GM12878 (cell line): ENCODE measurements at places on chromosomes 5 and 9. TPM values are rescaled to one million over a fixed set of nuclear protein-coding genes. Genes with fewer than 3 reads are reported as not detected.
A peak's percentile ranks its signal among the peaks of the same experiment; 100 is the strongest.

DNA sequence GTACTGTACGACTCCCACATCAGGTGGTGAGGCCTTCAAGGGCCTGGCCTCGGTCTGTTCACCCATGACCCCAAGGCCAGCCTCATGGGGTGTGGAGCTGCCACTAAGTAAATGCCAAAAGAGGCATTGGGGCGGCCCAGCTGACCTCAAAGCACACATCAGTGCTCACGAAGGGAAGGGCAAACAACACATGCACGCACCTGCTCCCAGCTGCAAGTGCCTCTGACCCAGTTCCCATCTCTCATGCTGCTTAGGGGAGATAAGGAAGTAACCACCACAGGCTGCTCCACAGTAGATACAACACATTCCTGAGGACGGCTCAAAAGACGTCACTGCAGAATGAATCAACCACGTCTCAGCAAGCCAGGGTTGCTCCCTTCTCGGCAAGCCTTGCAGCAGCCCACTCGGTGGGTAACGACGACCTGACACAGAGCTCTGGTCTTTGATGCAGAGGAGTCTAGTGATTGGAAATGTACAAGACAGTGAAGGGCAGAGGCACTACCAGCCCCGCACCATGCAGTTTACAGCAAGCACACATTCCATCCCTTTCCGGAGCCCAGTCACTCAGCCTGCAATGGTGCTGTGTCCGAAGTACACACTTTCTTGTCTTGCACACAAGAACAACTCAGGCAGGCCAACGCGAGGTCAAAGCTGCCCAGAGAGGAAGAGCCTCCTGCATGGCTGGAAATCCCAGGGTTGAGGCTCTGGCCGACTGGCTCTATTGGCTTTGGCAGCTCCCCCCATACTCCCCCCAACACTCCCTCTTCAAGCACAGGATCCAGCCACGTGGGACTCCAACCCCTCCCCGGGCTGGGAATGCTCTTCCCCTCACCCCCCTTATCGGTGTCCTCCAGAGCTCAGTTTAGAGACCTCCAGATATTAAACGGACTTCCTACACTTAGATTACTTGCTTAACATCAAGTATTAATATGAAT is 31.8 kb downstream of the FABP6 start:
- no peaks in the 10 kb centered on the region; the same call in 1 of the 2 replicates for H3K27me3 ChIP-seq
- no peak overlapping the region for H3K27ac ChIP-seq
- H3K4me3 ChIP-seq, result no peak overlapping the region
- H3K4me1 ChIP-seq, result peaks cover 9% of the 10 kb centered on the region
- DNase-seq, result no peak

- H3K27ac ChIP-seq, result no peak overlapping the region
- no peaks in the 10 kb centered on the region for H3K4me1 ChIP-seq
- DNase-seq, result no peak
- no peaks in the 10 kb centered on the region for H3K36me3 ChIP-seq
- H3K27me3 ChIP-seq, result no peaks in the 10 kb centered on the region
These were observed 899.9 kb downstream of the TAF11L14 start for GRCh38 chr5:18534119-18534518.

- H3K36me3 ChIP-seq, result no peaks in the 10 kb centered on the region
- H3K27ac ChIP-seq, result no peak overlapping the region
- H3K4me1 ChIP-seq, result no peaks in the 10 kb centered on the region
- H3K4me3 ChIP-seq, result no peak overlapping the region
- no peak for DNase-seq
These were observed 139.3 kb upstream of the PLCXD3 start for GRCh38 chr5:41649659-41650058.

DNA sequence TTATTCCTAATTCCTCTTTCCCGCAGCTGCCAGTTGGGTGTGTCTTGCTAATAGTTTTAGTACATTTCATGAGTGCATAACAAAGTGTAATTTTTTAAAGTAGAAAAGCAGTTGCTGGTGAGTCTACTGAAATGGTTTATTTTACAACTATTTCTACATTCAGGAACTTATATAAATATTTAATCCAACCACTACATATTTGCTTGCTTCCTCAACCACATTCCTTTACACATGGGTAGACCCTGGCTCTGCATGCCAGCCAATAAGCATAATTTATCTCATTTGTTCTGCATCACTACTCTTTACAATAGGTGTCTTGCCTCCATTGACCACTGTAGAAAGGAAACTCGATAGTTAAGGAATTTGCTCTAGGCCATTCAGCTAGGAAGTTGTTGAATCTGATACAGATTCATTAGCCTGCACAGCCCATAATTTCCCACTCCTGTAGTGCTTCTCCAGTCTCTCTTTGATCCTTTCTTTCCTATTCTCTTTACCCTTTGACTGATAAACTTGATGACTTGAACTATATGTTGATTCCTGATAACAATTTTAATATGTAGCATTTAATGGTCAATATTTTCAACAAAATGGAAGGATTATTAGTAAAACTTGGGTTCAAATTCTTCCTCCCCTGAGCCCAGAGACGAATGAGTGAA is 342.5 kb upstream of the ACTBL2 start:
- H3K4me3 ChIP-seq, result no peak overlapping the region
- H3K27me3 ChIP-seq, result no peaks in the 10 kb centered on the region
- no peaks in the 10 kb centered on the region for H3K4me1 ChIP-seq

GRCh38 chr5:141330299-141331080 is at the start of gene PCDHGA1:
TSS of gene PCDHGA1 (plus strand) at chr5:141330514.
- no peaks in the 10 kb centered on the region for H3K36me3 ChIP-seq
- H3K27me3 ChIP-seq, result no peaks in the 10 kb centered on the region
- no peak for DNase-seq
- H3K4me3 ChIP-seq, result peak within 1 kb of the TSS; percentile 8; the same call in 1 of the 2 replicates
- no peaks in the 10 kb centered on the region for H3K4me1 ChIP-seq
- H3K27ac ChIP-seq, result no peak within 1 kb of the TSS

DNA sequence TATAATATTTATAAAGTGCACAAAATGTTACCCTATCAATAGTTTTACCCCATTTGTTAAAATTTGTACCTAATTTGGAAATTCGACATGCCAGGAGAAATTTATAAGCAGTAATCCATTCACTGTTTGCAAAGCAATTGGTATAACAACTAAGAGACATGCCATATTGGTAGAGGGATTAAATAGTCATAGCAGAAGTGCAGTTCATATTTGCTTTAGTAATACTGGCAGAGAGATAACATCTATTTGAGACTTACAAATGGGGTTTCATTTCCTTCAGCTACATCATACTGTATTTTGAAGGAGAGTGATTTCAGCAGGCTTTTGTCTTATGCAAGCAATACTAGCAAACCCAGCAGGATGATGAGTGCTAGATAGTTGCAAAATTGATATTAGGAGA is 610.4 kb upstream of the CDH10 start:
- no peaks in the 10 kb centered on the region for H3K27me3 ChIP-seq
- H3K4me3 ChIP-seq, result no peak overlapping the region
- H3K27ac ChIP-seq, result no peak overlapping the region
- no peaks in the 10 kb centered on the region for H3K36me3 ChIP-seq

- no peaks in the 10 kb centered on the region for H3K4me1 ChIP-seq
- no peak overlapping the region for H3K27ac ChIP-seq
- no peak for DNase-seq
- no peak overlapping the region for H3K4me3 ChIP-seq
These were observed 747 bp upstream of the PROP1 start for GRCh38 chr5:177996660-177997318.

DNA sequence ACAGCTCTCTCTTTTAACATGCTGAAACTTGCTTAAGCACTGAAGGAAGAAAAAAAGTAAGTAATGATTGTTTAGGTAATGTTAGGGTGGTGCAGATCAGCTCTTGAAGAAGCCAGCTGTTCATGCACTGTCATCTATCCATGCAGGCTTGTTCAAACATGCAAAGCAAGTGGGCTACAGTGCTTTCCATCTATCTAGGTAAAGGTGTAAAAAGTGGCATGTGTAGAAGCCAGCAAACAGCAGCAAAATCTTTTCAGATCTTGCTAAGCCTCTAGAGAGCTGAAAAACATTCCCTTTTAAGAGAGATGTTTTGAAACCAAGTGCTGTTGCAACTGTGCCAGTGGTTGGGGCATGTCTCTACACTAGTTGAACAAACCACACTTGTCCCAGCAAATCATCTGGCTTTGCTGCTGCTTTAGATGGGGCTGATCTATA is 214.4 kb downstream of the EFNA5 start:
- H3K4me3 ChIP-seq, result no peak overlapping the region
- DNase-seq, result peak; percentile 79
- no peaks in the 10 kb centered on the region for H3K27me3 ChIP-seq
- peaks cover 4% of the 10 kb centered on the region for H3K4me1 ChIP-seq

- no peak overlapping the region for H3K4me3 ChIP-seq
- peaks cover 17% of the 10 kb centered on the region for H3K36me3 ChIP-seq
- H3K27ac ChIP-seq, result no peak overlapping the region
These were observed 7.1 kb downstream of the CCNH start for GRCh38 chr5:87405472-87406155.

DNA sequence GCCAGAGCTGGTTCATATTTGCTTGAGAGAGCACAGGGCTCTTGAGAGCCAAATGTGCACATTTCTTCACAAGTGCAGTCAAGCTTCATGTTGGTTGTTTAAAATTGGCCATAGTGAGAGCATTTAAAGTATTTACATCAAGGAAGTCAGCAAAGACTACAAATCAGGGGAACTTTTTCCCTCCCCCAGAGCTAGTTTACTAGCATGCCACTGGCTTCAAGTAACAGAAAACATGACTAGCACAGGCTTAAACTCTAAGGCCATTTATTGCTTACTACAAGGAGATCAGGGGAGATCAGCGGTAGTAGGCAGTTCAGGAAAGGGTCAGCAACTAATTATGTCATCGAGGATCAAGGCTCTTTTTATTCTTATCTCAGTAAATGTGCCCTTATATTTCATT is 11.0 kb upstream of the CCDC171 start:
- H3K4me1 ChIP-seq, result no peaks in the 10 kb centered on the region
- DNase-seq, result no peak
- H3K27ac ChIP-seq, result no peak overlapping the region
- no peaks in the 10 kb centered on the region for H3K36me3 ChIP-seq

DNA sequence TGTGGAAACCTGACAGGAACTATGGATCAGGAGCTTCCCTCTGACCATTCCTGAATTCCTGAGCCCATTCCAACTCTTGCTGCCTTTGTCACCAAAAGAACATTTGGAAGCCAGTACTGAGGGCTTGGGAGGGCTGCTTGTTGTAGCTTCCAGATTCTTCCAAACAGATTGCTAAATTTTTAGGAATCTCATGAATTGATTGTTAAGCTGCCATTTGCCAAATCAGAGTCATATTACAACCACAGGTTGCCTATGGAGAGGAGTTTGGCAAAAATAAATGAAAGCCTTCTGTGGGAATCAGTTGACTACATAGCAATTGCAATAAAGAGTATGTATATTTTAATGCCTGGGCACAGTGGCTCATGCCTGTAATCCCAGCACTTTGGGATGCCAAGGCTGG is 39.2 kb upstream of the SLC28A3 start:
- DNase-seq, result no peak
- no peaks in the 10 kb centered on the region for H3K4me1 ChIP-seq
- no peak overlapping the region for H3K4me3 ChIP-seq
- no peak overlapping the region for H3K27ac ChIP-seq
- H3K36me3 ChIP-seq, result no peaks in the 10 kb centered on the region

- no peaks in the 10 kb centered on the region for H3K4me1 ChIP-seq
- no peak for DNase-seq
- no peaks in the 10 kb centered on the region; the same call in 1 of the 2 replicates for H3K27me3 ChIP-seq
These were observed 1.9 kb downstream of the VLDLR start for GRCh38 chr9:2623288-2624050.

GRCh38 chr9:15253786-15254185 is 53.2 kb downstream of the TTC39B start:
- H3K27me3 ChIP-seq, result no peaks in the 10 kb centered on the region
- no peak overlapping the region for H3K27ac ChIP-seq
- H3K36me3 ChIP-seq, result no peaks in the 10 kb centered on the region
- H3K4me3 ChIP-seq, result no peak overlapping the region

DNA sequence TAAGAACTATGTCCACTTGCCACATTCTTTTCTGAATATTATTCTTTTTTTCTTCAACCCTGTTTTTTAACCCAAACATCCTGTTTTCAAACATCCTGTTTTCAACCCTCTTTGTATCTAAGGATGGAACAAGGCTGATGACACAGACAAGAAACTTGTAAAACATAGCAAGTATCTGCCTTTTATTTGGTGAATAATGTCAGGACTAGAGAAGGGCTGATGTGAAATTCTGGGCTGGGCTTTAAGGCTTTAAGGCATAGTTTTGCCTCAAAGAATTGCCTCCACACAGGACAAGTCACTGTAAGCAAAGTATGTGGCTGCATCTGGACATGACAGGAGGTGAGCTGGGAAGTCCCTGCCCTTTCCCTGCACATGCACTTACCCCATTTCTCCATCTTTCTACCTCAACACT is 42.5 kb upstream of the RIC1 start:
- peak; percentile 88 for DNase-seq
- H3K27me3 ChIP-seq, result no peaks in the 10 kb centered on the region
- H3K4me3 ChIP-seq, result no peak overlapping the region
- no peaks in the 10 kb centered on the region for H3K36me3 ChIP-seq
- peaks cover 55% of the 10 kb centered on the region for H3K4me1 ChIP-seq

GRCh38 chr9:131701789-131702337 is 38.0 kb downstream of the RAPGEF1 start:
- no peak overlapping the region for H3K4me3 ChIP-seq
- H3K36me3 ChIP-seq, result peaks cover 6% of the 10 kb centered on the region; the same call in 1 of the 2 replicates
- H3K27me3 ChIP-seq, result no peaks in the 10 kb centered on the region
- peaks cover 47% of the 10 kb centered on the region for H3K4me1 ChIP-seq

DNA sequence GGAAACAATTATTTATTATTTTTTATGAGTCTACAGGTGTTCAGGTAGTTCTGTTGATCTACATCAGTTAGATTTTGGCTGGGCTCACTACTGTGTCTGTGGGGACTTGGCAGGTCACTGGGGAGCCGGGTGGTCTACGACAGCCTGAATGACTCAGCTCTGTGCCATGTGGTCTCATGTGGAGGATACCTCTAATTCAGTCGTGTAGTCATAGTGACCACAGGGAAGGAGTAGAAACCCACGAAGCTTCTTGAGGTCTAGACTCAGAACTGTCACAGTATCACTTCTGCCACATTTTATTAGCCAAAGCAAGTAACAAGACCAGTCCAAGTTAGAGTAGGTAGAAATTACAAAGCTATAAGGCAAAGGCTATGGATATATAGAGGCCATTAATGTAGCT is 64.7 kb upstream of the GRAMD2B start:
- no peak overlapping the region for H3K4me3 ChIP-seq
- H3K27ac ChIP-seq, result no peak overlapping the region
- no peaks in the 10 kb centered on the region for H3K27me3 ChIP-seq
- peak; percentile 76 for DNase-seq
- H3K4me1 ChIP-seq, result peaks cover 15% of the 10 kb centered on the region

GRCh38 chr9:113911850-113912557 is 35.9 kb downstream of the ZNF618 start:
- H3K4me3 ChIP-seq, result no peak overlapping the region
- DNase-seq, result no peak
- H3K27ac ChIP-seq, result no peak overlapping the region
- H3K27me3 ChIP-seq, result no peaks in the 10 kb centered on the region; the same call in 1 of the 2 replicates
- H3K4me1 ChIP-seq, result no peaks in the 10 kb centered on the region

GRCh38 chr9:119398350-119398749 is 29.1 kb upstream of the BRINP1 start:
- DNase-seq, result no peak
- H3K27me3 ChIP-seq, result no peaks in the 10 kb centered on the region
- no peaks in the 10 kb centered on the region for H3K4me1 ChIP-seq
- no peak overlapping the region for H3K27ac ChIP-seq
- no peak overlapping the region for H3K4me3 ChIP-seq
- no peaks in the 10 kb centered on the region for H3K36me3 ChIP-seq

- peaks cover 40% of the 10 kb centered on the region for H3K36me3 ChIP-seq
- H3K27me3 ChIP-seq, result no peaks in the 10 kb centered on the region
- peaks cover 16% of the 10 kb centered on the region for H3K4me1 ChIP-seq
These were observed 3.8 kb downstream of the ZNF622 start for GRCh38 chr5:16461782-16462181.

GRCh38 chr5:156641686-156642085 is 208.4 kb upstream of the PPP1R2B start:
- no peaks in the 10 kb centered on the region for H3K36me3 ChIP-seq
- no peak overlapping the region for H3K4me3 ChIP-seq
- H3K4me1 ChIP-seq, result no peaks in the 10 kb centered on the region
- no peaks in the 10 kb centered on the region for H3K27me3 ChIP-seq

DOLPP1 gene
- total RNA-seq, result 15.2 TPM in 2 replicates

KLF4 gene
- 0.26 and 0.37 TPM in 2 replicates for total RNA-seq

DNAH5 gene
- under 0.01 TPM in 1 of 2 replicates, not detected in the other for total RNA-seq

PPP2CA gene
- total RNA-seq, result 155 and 165 TPM in 2 replicates
